RWPE2 (cell line): ENCODE measurements at places on chromosomes 13 and 19.
A peak's percentile ranks its signal among the peaks of the same experiment; 100 is the strongest.

DNA sequence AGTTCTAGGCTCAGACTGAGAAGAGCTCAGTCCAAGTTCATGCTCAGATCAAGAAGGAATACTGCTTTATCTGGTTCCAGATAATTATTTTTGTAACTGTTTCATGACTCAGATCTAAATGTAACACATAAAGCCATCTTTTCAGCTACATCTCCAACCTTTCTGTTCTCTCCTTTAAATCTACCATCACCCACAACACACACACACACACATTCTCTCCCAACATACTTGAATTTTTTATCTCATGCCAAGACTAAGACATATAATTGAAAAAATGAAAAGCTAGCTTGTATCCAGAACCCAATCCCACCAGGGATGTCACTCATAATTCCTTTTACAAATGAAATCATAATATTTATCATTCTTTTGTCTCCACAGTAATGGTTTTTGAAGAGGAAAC lies 7.6 kb downstream of the KATNAL1 start:
- no peak for DNase-seq

- DNase-seq = no peak
Observed at GRCh38 chr13:94296471-94296870, 183.0 kb downstream of the DCT start.

DNA sequence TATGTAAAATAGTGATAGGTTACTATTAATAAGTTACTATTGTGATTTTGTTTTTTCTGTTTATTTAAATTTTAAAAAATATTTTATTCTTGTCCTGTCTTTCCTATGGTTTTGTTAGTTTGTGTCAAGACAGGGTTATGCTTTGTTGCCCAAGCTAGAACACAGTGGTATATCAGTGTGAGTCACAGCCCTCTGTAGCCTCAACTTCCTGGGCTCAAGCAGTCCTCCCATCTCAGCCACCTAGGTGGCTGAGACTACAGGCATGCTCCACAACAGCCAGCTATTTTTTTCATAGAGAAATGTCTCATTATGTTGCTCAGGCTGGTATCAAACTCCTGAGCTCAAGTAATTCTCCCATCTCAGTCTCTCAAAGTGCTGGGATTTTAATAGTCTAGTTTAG lies 99.5 kb downstream of the ZNF675 start:
- no peak for DNase-seq

- DNase-seq = no peak
Observed at GRCh38 chr13:34523406-34523805, 418.7 kb upstream of the NBEA start.

DNA sequence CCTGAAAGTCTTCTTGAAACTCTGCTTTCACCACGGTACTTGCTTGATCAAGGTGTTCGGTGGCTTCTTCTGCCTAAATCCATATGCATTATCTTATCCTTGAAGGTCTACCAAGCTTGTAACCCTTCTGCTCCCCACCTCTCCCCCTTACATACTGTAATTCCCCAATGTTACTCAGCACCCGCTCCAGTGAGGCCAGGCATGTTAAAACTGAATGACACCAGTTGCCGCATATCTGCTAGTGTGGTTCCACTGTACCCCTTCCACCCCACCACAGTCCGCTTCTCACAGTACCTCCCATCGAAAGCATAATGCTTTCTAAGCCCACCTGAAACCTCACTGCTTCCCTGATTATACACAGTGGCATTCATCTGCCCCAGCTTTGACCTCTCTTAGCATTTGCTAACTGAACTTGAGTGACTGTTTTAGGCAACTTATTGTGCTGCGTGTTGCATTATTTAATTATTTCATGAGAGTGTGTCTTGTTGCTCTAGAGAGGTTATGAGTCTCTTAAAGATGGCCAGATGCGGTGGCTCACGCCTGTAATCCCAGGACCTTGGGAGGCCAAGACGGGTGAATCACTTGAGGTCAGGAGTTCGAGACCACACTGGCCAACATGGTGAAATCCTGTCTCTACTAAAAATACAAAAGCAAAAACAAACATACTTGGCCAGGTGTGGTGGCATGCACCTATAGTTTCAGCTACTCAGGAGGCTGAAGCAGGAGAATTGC lies 87.6 kb upstream of the MBNL2 start:
- DNase-seq = no peak

DNA sequence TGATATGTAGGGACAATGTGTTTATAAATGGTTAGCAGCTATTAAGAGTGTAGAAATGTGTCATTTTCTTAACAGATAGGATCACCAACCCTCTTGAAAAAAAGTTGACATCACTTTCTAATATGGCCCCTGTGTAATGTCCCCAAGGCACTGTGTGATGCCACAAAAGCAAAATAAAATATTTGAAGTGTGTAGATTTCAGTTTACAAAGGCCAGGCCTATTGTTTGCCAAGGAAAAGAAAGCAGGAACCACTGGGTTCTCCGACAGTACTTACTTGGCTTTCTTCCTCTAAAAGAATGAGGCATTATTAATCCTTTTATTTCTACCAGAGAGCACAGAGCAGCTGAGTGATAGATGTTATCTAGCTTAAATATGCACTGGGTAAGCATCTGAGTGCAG lies 10.5 kb upstream of the GJA3 start:
- DNase-seq = no peak

- DNase-seq = no peak
Observed at GRCh38 chr13:90201676-90202460, 1145.6 kb upstream of the MIR17HG start.

GRCh38 chr19:6712692-6713670 lies 7.5 kb downstream of the C3 start:
- DNase-seq = no peak

- peak; percentile 48 for DNase-seq
Observed at GRCh38 chr13:45055198-45055901, 65.0 kb upstream of the GTF2F2 start.

GRCh38 chr13:51111174-51111573 lies at the start of gene C13orf42:
Gene C13orf42 (minus strand): TSS chr13:51111274. CDS start chr13:51111209, 65 bp downstream.
- no peak for DNase-seq

DNA sequence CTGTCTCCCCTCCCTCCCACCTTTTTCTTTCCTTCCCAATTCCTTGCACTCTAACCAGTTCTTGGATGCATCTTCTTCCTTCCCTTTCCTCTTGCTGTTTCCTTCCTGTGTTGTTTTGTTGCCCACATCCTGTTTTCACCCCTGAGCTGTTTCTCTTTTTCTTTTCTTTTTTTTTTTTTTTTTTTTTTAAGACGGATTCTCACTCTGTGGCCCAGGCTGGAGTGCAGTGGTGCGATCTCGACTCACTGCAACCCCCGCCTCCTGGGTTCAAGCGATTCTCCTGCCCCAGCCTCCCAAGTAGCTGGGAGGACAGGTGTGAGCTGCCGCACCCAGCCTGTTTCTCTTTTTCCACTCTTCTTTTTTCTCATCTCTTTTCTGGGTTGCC lies 6.9 kb downstream of the MYADM start:
- no peak for DNase-seq

GRCh38 chr13:32902874-32903273 lies 113.3 kb upstream of the KL start:
- no peak for DNase-seq

- DNase-seq = no peak
Observed at GRCh38 chr19:48695743-48696352, at the start of gene FUT2. Gene FUT2 (plus strand): TSS chr19:48695971. CDS start chr19:48702957, 6,986 bp downstream.

DNA sequence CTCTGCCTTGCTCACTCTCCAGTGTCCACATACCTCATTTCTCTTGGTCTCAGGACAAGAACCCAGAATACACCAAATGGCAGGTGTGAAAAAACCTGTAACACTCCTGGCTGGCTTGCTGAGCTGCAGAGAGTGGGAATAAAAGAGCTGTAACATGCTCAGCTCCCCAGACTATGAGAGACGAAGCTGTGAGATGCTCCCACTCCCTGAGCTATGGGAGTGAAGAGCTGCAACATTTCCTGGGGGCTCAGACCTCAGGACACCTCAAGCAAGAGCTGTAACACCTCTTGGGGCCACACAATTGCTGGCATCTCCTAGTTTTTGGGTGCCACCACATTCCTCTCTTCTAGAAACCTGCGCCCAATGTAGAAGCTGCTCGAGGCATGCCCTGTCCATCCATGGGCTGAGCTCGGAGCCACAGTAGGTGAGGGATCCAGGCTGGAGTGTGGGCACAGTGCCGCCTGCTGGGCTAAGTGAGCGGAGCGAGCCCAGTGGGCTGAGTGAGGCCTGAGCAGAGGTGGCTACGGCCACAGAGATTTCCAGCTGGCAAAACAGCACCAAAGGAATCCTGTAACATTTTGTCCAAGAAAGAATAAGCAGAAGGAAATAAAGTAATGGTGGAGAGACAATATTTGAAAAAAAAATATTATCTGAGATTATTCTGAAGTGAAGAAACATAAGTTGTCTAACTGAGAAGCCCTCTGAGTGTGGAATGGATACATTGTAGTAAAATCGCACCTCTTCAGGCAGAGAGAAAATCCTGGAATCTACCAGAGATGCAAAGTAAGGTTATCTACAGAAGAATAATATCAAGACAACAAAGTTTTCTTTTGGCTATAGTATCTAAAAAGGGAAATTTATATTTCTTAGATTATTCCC lies 186.2 kb upstream of the PCDH9 start:
- no peak for DNase-seq

DNA sequence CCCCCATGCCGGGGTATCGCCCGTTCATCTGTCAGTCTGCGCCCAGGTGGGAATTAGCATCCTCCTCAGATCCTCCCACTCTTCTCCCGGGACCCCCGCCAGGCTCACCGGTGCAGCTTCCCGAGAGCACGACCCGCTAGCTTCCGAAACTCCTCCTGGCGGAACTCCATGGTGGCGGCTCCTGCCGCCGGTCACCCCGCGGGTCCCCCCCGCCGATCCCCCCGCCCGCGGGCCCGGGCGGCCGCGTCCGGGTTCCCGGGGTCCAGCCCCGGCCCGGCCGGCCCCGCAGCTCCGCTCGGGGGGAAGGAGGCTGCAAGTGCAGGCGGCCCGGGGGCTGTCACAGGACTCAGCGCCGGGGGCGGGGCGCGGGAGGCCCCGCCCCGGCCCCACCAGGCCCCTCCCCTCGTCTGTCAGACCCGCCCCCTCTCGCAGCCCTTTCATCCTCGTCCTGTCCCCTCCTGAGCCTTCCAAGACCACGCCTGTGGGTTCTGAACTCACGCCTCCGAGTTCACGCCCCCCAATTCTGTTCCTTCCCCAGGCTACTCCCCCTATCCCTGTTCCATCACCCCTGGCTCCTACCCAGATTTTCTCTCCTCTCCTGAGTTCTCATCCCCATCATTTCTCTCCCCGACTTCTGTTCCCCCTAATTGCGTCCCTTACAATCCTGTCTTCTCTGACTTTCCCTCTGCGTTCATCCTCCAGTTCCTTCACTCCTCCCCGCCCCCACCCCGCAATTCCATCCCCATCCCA lies at the start of gene SLC17A7:
SLC17A7 (minus strand) TSS at position 318 of the 750 bp plus-strand sequence; CDS start at position 170, 148 bp downstream.
- no peak for DNase-seq

DNA sequence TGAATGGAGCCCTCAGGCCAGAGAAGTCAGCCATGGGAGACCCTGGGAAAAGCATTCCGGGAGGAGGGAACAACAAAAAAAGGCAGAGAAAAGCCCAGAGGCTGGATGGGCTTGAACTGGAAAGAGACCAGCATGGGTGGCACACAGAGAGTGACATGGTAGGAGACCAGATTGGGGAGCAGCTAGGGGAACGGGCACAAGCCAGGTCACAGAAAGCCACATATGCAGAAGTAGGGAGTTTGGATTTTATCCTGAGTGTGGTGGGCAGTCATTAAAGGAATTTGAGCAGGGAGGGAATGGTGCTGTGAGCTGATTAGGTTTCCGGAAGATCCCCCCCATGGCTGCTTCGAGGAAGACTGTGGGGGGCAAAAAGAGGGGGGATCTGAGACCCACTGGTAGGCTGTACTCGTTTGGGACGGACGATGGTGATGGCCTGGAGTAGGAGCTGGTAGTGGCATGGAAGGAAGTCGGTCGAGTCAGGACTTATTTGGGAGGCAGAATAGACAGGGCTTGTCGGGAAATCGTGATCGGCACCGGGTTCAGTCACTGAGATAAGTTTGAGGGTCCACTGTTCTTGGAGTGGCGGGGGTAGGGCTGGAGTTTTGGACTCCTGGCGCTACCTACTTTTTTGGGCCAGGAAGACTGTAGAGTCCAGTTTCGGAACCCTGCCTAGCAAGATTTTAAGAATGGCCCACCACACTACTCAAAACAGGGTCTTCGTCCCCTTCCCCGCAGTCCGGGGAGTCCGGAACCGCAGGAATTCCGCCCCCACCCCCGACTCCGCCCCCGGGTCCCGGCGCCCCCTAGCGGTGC lies 949 bp downstream of the SERTAD1 start:
- no peak for DNase-seq

GRCh38 chr13:41496420-41497234 lies 39.3 kb downstream of the RGCC start:
- no peak for DNase-seq

DNA sequence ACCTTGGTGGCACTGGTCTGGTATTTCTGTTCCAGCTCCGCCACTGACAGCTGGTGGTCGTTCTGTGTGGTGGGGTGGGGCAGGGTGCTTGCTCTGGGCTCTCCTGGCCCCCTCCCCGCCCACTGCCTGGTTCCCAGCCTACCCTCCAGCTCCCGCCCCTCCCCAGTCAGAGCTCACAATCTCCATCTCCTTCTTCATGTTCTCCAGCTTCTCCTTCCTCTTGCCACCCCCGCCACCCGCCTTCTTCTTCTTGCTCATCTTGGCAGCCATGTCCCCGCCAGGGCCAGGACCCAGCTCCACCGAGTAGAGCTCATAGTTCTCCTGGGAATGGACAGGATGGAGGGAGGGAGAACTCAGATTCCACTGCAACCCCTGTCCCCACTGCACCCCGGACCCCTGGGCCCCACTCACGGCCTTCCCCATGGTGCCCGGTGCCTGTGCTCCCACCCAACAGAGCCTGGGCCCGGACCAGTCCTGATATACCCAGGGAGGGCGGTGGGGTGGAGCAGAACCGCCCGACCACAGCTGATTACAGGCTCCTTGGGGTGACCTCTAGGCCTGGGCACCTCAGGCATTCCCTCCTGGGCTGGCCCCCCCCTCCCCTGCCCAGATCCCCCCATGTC lies at the start of gene ATP4A:
ATP4A (minus strand) TSS at position 452 of the 623 bp plus-strand sequence; CDS start at position 423, 29 bp downstream.
- no peak for DNase-seq

DNA sequence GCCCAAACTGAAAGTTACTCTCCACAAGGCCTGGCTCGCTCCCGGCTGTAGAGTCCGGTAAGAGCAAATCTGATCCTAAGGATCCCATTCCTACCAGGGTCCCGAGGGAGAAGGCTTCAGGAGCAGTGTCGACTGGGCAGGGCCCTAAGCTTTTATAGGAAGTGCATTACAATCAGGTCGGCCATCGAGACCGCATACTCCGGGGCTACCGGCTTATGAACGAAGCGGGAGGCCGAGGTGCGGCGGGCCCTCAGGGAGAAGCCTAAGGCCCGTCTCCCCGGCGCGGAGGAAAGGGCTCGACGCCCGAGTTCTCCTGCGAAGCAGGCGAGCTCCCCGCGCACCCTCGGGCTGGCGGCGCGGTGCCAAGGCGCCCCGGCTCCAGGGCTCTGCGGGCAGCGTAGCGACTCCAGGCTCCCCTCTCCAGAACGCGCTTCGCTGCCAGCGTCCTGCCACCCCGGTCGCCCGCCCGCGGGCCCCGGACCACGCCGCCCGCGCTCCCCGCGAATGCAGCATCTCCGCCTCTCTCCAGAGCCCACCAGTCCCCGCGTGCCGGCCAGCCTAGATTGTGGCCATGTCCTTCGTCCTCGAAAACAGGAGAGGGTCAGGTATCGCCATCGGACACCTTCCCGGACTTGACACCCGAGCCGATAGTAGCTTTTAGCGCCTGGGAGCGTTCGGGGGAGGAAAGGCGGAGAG lies 1.4 kb downstream of the EFNB2 start:
- no peak for DNase-seq
